ENCODE measurements at places on chromosomes 3 and 15. TPM values are rescaled to one million over a fixed set of nuclear protein-coding genes. Genes with fewer than 3 reads are reported as not detected.

Gene NRG4
- 0.54 TPM for polyA plus RNA-seq

Gene EHHADH
- polyA plus RNA-seq, result 1.8 TPM

Gene ANKUB1
- polyA plus RNA-seq, result not detected

Gene GOLGA8J
- 0.59 TPM for polyA plus RNA-seq

Data from forelimb muscle (tissue), 1 donor.